ENCODE measurements at places on chromosomes 16 and 17. TPM values are rescaled to one million over a fixed set of nuclear protein-coding genes. Genes with fewer than 3 reads are reported as not detected.

GRCh38 chr17:15398736-15399331 lies 57.4 kb upstream of the TEKT3 start:
- no peak for DNase-seq
- H3K27ac ChIP-seq: no peak overlapping the region
- H3K27me3 ChIP-seq: no peaks in the 10 kb centered on the region
- H3K36me3 ChIP-seq: no peaks in the 10 kb centered on the region

- DNase-seq: no peak
- H3K27me3 ChIP-seq: no peaks in the 10 kb centered on the region
- no peak overlapping the region for H3K27ac ChIP-seq
- H3K4me1 ChIP-seq: peaks cover under 1% of the 10 kb centered on the region
- H3K36me3 ChIP-seq: no peaks in the 10 kb centered on the region
- no peak overlapping the region for H3K4me3 ChIP-seq
These were observed 6.1 kb downstream of the ABCA5 start for GRCh38 chr17:69320908-69321238.

CACNG1 gene
- total RNA-seq: not detected

DNA sequence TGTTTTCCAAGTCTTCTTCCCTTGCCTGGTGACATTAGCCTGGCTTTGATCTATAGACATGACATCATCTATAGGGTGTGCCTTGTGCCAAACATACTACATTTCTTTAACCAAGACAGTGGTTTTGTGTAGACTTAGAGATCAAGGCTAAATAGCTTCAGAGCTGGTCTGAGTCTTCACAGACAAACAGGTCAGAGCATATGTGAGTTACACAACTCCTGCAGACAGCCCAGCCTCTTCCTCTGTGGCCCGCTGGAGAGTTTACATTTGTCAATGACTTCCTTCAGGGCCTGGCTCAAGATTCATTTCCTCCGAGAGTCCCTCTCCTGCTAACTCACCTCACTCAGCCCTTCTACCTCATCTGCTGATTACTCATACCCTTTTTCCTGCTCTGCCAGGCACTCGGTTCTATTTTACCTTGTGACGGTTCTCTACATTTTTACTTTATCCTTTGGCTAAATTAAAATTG lies 73.1 kb upstream of the TANC2 start:
- H3K27ac ChIP-seq: no peak overlapping the region
- H3K27me3 ChIP-seq: no peaks in the 10 kb centered on the region
- H3K4me1 ChIP-seq: peaks cover 14% of the 10 kb centered on the region

DNA sequence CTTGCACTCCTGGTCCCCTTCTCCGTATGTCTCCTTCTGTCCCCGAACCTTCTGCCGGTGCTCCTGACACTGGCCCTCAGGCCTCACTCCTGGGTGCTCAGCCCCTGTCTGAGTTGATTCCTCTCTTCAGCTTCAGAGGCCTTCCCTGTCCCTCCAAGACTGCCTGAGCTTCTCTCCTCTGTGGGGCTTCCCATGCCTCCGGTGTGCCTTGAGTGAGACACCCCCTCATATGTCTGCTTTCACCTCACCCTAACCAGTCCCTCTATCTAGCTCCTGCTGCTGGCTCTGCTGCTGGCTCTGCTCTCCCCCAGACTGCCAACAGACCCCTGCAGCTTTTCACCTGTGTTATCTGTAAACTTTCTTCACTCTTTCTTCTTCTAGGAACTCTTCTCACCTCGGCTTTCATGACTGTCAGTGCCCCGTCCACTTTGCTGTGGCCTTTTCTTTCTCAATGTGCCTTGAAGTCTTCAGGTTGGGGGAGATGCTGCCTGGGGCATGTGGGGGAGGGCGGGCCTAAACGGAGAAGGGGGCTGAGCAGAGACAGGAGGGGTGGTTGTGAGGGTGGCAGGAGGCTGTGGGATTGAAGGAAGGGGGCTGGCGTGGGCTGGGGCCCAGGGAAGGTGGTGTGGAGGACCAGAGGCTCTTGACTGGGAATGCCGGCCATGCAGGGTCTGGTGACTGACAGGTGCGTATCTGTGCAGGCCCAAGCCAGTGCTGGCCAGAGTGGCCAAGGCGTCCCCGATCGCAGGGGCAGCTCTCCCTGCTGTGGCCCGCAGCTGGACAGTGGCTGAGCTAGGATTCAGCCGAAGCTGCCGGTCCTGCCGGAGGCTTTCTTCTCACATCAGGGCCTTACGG lies 81.3 kb downstream of the METRNL start:
- no peak overlapping the region for H3K27ac ChIP-seq
- H3K27me3 ChIP-seq: peaks cover 21% of the 10 kb centered on the region
- no peaks in the 10 kb centered on the region for H3K36me3 ChIP-seq
- H3K4me3 ChIP-seq: no peak overlapping the region
- no peaks in the 10 kb centered on the region for H3K4me1 ChIP-seq

PPP1R27 gene
- total RNA-seq: not detected
